Kidney (tissue), 22 donors: ENCODE measurements at places on chromosomes 2 and 18.

- no peak overlapping the region for H3K4me3 ChIP-seq
- H3K27me3 ChIP-seq = no peaks in the 10 kb centered on the region
- H3K27ac ChIP-seq = no peak overlapping the region
- peaks cover 2% of the 10 kb centered on the region for H3K4me1 ChIP-seq
Measured at GRCh38 chr2:219445220-219445640, 10.6 kb downstream of the SPEG start.

DNA sequence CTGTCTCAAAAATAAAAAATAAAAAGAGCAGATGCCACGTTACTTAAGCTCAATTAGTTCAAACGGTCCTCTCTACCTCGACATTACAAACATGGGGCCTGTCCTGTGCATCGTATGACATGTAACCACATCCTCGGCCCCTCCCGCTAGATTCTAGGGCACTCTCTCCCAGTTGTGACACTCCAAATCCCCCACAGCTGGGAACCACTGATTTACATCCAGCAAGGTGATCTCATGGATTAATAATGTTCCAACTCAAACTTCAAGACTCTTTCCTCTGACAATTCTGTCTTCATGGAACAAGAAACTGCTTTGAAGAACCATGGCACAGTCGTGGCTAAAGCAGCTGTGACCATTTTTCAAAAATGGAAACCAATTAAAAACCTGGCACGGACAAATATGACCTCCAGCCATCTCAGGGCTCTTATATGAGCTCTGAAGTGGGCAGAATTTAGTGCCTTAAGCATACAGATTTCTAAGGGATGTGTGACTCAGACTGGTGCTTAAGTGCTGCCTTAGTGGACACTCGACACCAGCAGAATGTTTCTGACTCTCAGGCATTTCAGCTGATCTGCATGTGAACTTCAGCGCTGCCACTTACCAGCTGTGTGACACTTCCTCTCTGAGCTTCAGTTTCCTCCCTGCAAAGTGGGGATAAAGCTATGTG lies 31.7 kb upstream of the ASAP2 start:
- peak overlapping the region; percentile 44 for H3K27ac ChIP-seq
- H3K4me1 ChIP-seq = no peaks in the 10 kb centered on the region
- DNase-seq = no peak
- H3K27me3 ChIP-seq = no peaks in the 10 kb centered on the region

DNA sequence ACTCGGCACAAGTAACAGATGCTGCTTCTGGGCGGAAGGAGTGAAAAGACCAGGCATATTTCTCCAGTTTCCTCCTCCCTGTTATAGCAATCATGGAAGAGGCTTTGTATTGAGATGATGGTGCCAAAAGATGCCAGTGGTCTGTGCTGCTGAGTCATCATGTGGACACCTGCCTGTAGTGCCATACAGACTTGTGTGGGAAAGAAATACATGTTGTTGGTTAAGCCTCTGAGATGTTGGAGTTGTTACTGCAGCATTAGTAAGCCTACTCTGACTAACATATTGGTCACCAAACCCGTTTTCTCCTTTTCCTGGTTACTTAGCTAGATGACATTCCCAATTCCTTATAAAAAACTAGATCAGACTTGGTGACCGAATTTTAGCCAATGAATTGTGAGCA lies 356.9 kb downstream of the ZNF521 start:
- H3K4me1 ChIP-seq = no peaks in the 10 kb centered on the region
- H3K4me3 ChIP-seq = no peak overlapping the region
- H3K27me3 ChIP-seq = no peaks in the 10 kb centered on the region
- DNase-seq = no peak

DNA sequence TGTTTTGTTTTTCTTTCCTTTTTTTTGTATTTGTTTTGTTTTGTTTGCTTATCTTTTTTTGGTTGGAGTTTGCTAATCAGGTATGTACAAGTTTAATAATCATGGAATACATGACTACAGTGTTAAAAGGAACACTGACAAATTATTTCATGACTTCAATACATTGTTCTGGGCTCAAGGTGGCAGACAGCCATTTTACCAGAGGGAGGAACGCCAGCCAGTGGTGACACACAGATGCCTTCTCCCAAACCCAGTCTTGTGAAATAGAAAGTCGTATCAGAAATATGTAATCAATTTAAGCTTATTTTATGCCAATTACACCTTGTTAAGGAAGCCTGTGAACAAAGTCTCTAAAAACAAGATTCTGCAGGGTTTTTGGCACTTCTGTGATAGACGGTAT lies 264.0 kb upstream of the EPHA4 start:
- H3K27me3 ChIP-seq = no peaks in the 10 kb centered on the region
- H3K27ac ChIP-seq = no peak overlapping the region
- H3K4me1 ChIP-seq = no peaks in the 10 kb centered on the region

- no peaks in the 10 kb centered on the region for H3K36me3 ChIP-seq
- H3K4me1 ChIP-seq = no peaks in the 10 kb centered on the region
- no peak overlapping the region for H3K4me3 ChIP-seq
Measured at GRCh38 chr2:163849756-163850435, 114.1 kb upstream of the FIGN start.

GRCh38 chr2:106111882-106112571 lies 82.1 kb downstream of the UXS1 start:
- no peak overlapping the region for H3K4me3 ChIP-seq
- DNase-seq = no peak
- peak overlapping the region; percentile 9 for H3K27ac ChIP-seq
- H3K4me1 ChIP-seq = peaks cover 5% of the 10 kb centered on the region
- H3K36me3 ChIP-seq = no peaks in the 10 kb centered on the region

DNA sequence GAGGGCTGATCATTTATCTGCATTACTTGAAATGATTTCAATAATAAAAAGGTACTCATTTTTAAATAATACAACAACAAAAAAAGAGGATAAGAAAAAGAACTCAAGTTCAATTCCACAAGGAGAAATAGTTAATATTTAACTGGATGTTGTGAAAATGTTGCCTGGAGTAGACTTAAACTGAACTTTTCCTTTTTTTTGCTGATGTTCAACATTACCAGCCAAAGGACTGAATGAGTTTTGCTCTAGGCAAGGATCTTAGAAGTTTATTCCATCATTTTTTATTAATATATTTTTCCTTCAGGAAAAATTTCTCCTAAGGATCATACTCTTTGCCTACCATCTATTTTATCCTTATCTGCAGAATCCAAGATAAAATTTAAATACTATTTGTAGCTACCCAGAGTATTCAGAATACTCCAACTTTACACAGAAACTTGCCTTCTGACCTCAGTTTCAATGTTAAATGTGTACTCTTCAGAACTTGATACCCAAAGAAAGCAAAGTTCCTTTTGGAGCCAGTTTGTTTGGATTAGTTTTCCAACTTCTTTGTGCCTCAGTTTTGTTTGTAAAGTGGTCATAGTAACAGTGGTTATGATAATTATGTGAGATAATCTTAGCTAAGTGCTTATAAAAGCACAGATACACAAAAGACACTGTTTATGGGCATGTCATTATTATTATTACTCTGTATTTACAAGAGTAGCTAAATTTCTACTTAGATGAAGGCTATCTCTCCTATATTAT lies 12.8 kb downstream of the CKAP2L start:
- no peaks in the 10 kb centered on the region for H3K27me3 ChIP-seq
- no peak for DNase-seq
- H3K4me1 ChIP-seq = peaks cover 7% of the 10 kb centered on the region
- no peak overlapping the region for H3K4me3 ChIP-seq

DNA sequence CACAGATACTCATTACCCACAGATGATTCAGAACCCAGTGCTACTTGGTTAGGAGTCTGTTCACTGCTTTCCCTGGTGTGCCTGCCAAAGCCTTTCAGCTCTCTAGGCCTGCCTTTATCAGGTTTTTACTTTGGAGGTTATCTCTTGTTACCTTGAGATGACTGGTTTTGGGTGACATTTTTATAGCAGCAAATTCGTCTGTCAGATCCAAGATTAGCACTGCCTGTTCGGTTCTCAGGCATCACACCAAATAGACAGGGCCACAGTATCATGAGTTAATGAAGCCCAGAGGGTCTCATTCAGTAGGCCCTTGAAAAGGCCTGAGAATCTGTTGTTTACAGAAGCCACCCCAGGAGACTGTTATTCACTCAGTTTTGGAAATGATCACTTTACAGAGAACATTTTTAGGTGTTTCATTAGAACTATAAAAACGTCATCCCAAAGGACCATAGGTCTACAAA lies 121.2 kb downstream of the OSBPL6 start:
- DNase-seq = peak; percentile 34
- no peaks in the 10 kb centered on the region for H3K27me3 ChIP-seq
- H3K4me1 ChIP-seq = no peaks in the 10 kb centered on the region
- H3K4me3 ChIP-seq = no peak overlapping the region
- H3K27ac ChIP-seq = no peak overlapping the region

DNA sequence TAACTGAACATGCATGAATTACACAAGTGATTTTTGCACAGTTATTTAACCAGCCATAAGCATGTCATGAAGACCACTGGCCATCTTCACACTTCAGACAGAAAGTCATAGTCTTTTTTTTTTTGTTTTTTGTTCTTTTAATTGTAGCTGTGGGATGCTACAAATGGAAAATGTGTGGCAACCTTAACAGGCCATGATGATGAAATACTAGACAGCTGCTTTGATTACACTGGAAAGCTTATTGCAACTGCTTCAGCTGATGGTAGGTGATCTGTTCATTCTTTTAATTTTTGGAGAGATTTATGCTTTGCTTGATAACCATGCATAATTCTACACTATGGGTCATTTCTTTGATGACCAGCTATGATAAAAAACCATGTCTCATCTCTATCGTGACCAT lies 35.6 kb downstream of the DAW1 start:
- no peaks in the 10 kb centered on the region for H3K4me1 ChIP-seq
- H3K27me3 ChIP-seq = no peaks in the 10 kb centered on the region
- H3K27ac ChIP-seq = no peak overlapping the region
- H3K4me3 ChIP-seq = no peak overlapping the region

GRCh38 chr2:14745288-14746076 lies 113.0 kb downstream of the LRATD1 start:
- H3K27me3 ChIP-seq = no peaks in the 10 kb centered on the region
- H3K4me1 ChIP-seq = no peaks in the 10 kb centered on the region
- no peak overlapping the region for H3K4me3 ChIP-seq
- no peak for DNase-seq

GRCh38 chr2:215742021-215742420 lies 271.3 kb downstream of the MREG start:
- H3K4me1 ChIP-seq = no peaks in the 10 kb centered on the region
- no peaks in the 10 kb centered on the region for H3K27me3 ChIP-seq
- H3K36me3 ChIP-seq = no peaks in the 10 kb centered on the region
- DNase-seq = no peak
- H3K4me3 ChIP-seq = no peak overlapping the region

- H3K4me3 ChIP-seq = peak overlapping the region; percentile 31
- no peaks in the 10 kb centered on the region for H3K36me3 ChIP-seq
- no peak overlapping the region for H3K27ac ChIP-seq
- DNase-seq = no peak
Measured at GRCh38 chr18:68721681-68722583, 7.0 kb upstream of the TMX3 start.

DNA sequence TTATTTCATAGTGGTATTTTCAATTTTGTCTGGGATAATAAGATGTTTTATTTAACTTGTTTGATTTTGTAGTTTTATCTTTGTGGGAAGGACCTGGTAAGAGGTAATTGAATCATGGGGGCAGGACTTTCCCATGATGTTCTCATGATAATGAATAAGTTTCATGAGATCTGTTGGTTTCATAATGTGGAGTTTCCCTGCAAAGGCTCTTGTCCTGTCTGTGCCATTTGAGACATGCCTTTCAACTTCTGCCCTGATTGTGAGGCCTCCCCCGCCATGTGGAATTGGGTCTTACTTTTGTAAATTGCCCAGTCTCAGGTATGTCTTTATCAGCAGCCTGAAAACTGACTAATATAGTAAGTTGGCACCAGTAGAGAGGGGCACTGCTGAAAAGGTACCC lies 77.8 kb upstream of the ARHGAP15 start:
- DNase-seq = no peak
- no peak overlapping the region for H3K27ac ChIP-seq

DNA sequence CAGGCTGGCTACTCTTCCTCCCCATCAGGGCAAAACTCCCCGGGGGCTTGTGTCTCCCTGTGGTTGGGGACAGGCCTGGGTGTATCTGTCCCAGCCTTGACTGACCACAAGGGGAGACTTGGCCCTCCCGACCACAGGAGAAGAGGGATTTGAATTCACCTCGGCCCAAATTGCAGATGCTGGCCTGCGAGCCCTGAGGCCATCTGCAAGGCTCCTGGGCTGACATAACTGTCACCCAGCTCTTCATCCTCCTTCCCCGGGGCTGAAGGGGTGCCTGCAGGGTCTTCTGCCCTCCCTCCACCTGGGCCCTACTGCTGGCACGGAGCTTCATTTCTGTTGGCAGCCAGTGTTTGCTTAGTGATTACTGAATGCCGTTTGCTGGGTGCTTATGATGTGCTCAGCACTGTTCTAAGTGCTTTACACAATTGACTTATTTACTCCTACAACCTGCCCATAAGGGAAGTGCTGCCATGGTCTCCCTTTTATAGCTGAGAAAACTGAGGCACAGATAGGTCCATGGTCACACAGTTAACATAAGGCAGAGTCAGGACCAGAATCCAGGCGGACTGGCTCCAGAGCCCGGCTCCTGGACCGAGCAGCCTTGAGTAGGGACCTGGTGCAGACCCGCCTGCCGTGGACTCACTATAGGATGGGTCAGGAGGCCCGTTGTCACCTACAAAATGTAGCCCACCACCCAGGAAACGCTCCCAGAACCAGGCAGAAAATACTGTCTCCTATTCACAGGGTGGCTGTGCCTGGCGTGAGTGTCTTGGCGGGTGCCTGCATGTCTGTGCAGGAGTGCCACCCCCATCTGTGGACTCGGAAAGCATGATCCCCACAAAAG lies 18.9 kb downstream of the STEAP3 start:
- no peak overlapping the region for H3K4me3 ChIP-seq
- no peaks in the 10 kb centered on the region for H3K4me1 ChIP-seq
- DNase-seq = no peak
- H3K27me3 ChIP-seq = no peaks in the 10 kb centered on the region
- H3K27ac ChIP-seq = no peak overlapping the region
